ENCODE measurements at places on chromosomes 16 and 17.

DNA sequence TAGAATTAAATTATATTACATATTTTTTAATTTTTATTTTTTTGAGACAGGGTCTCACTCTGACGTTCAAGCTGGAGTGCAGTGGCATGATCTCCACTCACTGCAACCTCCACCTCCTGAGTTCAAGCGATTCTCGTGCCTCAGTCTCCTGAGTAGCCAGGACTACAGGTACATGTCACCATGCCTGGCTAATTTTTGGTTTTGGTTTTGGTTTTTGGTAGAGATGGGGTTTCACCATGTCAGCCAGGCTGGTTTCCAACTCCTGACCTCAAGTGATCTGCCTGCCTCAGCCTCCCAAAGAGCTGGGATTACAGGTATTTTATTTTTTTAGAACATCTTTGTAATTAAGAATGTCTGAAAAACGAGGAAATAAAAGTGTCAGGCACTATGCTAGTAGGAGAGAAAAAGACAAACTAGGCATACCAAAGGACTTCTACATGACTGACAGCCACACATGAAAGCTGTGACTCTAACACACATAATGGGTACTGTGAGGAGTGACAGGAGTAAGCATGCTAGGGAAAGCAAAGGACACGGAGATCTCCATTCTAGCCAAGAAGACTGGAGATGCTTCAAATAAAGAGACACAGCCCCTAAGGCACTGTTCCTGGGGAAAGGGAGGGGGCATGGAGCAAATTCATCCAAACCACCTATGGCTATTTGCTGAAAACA, 7.3 kb downstream of the GNA13 start:
- no peak for DNase-seq

DNA sequence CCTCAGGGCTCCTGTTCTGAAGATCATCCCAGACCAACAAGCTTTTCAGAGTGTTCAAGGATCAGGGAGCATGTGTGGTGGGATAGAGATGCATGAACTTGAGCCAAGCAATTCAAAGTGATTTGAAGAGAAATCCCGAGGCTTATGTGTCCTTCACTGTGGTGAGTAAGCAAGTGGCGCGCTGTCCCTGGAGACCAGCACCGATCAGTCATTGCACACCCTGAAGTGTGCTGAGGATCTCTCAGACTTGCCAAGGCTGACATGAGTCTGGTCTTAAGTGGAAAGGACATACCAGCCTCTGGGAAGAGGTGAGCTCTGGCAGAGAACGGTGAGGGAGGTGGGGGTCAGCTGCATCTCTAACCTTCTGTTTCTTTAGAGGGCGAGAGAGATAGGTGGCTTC, 43.8 kb upstream of the CDH13 start:
- no peak for DNase-seq

GRCh38 chr17:2347805-2348685, 10.7 kb downstream of the SGSM2 start:
- no peak for DNase-seq

DNA sequence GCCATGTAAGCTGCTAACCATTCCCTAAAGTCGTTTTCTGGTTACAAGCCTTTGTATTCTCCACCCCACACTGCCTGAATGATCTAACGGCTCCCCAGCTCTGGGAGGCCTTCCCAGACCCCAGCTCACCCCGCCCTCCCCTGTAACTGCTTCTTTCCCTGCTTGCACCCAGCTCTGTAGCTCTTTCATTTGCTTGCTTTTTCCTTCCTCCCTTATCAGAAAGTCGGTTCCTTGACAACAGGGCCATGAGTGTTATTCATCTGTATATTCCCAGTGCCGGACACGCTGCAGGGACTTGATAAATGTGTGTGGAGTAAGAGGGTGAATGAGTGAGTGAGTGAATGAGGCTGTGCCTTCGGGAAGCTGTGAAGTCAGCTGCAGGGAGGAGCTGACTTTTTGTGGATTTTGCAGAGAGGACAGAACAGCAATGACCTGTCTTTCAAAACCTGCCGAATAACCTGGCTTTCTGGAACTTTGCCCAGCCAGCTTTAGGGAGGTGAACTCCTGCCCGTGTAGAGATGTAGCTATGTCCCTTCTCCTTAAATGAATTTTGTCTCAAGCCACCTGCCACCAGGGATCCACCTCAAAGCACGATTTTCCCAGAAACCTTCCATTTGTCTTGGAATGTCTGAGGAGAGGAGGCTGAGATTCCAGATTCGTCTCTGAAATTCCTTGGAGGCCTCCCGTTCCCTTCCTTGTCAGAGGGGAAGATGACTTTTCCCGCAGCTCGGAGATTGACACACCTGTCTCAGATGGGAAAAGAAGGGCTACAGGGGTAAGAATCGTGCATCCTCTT, 20.0 kb upstream of the CACNG4 start:
- DNase-seq: no peak

DNA sequence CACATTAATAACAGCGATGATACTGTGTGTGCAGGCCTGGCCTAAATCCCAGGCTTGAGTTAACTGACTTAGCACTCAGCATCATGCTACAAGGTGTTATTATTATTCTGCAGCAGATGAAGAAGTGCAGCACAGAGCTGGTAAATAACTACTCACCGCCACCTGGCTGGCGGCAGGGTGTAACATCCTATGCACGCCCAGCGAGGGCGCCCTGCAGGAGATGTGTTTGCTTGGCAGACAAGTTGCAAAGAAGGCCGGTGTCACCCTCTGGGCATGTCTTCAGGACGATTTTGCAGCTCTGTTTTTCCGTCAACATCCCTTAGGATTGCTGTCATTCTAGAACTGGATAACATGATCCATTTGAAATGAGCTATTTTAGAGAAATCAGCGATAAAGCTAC, 30.1 kb downstream of the DNAH9 start:
- DNase-seq: no peak

GRCh38 chr17:37842401-37842800, 81.8 kb upstream of the TBC1D3K start:
- DNase-seq: no peak

GRCh38 chr16:75472908-75473877, 8.7 kb upstream of the TMEM170A start:
- DNase-seq: no peak
